Ovary (tissue), 10 donors: ENCODE measurements at places on chromosomes 11 and 22. TPM values are rescaled to one million over a fixed set of nuclear protein-coding genes. Genes with fewer than 3 reads are reported as not detected.

GRCh38 chr11:1041936-1042608 is 5.6 kb upstream of the MUC6 start:
- no peak for DNase-seq

DNA sequence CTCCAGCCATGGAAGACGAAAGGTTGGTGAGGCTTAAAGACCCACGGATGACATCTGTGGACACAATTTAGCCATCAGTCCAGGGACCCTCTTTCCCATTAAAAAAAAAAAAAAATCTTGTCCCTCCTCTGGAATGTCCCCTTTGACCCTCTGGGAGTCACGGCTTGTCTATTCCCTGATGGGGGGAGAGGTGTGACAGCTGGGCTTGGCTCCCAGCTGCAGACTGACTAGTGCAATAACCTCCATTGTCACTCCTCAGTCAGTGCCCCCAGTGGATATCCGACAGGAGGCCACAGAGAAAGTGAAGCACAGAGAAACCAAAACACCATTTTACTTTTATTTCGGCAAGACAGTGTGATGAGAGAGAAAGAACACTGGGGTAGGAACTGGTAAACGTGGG is 2.7 kb upstream of the VSIG2 start:
- DNase-seq: no peak

DNA sequence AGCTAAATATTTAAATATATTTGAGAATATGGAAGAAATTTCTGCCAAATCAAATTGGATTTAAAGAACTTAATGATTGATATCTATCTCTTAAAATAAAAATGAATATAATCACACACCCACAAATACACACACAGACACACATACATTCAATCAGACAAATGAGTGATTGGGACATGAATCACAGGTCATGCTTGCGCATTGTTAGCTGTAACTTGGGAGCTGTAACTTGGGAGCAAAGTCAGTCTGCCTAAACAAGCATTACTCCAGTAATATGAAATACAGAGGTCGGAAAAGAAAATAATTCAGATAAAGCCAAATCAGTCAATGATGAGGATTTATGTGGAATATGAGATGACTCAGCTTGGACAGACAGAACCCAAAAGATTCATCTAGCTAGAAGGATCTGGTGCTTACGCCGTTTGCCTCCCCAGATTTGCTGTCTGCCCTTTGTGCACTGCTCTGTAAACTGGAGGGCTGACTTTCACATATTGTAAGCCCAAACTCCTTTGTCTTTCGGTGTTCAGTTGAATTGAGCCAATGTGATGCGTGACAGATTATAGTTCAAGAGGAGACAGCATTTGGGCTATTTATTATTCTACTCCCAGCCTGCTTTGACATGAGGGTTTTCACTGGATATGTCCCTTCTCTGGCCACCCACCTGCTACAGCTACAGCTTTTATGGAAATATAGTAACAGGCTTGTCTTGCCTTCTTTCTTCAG is 1.6 kb downstream of the OR56B1 start:
- DNase-seq: no peak

PDXP gene
- 8.1 TPM for polyA plus RNA-seq

CREB3L1 gene
- 7.5 TPM for polyA plus RNA-seq

OPCML gene
- 2.8 TPM for polyA plus RNA-seq
